Uterus (tissue), 4 donors: ENCODE measurements at places on chromosomes 3 and 15. TPM values are rescaled to one million over a fixed set of nuclear protein-coding genes. Genes with fewer than 3 reads are reported as not detected.

The TLE3 gene
- 64.4 TPM for total RNA-seq

DNA sequence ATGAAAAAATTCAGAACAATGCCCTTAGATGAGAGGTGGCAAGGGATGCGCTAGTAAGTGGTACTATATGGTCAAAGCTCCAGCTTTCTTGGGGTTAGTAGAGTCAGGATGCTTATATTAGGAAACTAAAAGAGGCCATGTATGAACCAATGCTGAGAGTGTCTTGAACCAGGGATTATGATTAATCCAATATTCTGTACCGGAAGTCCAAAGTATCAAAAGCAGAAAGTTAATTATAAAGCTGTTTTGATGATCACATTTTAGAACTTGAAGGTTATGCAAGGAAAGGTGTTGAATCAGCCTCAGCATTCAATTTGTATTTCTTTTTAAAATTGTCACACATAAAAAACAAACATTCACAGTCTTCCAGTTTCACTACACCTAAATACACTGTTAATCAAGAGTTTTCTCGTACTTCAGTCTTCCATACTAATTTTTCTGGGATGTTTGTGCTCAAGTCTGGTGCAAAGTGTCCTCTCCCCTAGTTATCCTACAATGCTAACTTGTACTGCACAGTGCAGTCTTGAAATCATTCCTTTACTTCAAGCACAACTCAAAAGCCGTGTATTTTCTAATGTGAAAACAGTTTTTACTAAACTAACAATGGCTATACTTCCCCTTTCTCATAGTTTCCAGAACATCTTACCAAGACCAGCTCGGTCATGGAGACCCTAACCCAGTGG, 10.7 kb upstream of the FAH start:
- H3K36me3 ChIP-seq: no peaks in the 10 kb centered on the region
- no peak for DNase-seq
- no peaks in the 10 kb centered on the region for H3K27me3 ChIP-seq

DNA sequence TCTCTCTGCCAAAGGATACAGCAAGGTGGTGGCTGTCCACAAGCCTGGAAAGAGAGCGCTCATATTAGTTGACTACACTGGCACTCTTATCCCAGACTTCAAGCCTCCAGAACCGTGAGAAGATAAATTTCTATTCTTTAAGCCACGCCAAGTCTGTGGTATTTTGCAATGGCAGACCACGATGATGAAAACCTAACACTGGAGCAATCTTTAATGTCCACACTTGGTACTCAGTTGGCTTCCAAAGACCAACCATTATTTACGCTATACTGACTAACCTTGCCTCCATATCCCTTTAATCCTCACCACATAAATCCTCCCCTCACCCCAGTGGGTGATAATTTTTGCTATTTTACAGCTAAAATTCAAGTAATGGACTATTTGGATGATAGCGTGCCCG, 16.9 kb upstream of the LACTB start:
- no peak overlapping the region for H3K27ac ChIP-seq
- no peak for DNase-seq
- H3K4me1 ChIP-seq: no peaks in the 10 kb centered on the region
- H3K4me3 ChIP-seq: no peak overlapping the region

- no peak overlapping the region for H3K4me3 ChIP-seq
- H3K4me1 ChIP-seq: no peaks in the 10 kb centered on the region
- H3K27me3 ChIP-seq: no peaks in the 10 kb centered on the region
- no peak overlapping the region for H3K27ac ChIP-seq
- no peaks in the 10 kb centered on the region for H3K36me3 ChIP-seq
Observed at GRCh38 chr15:55394694-55395093, 13.5 kb downstream of the CCPG1 start.

DNA sequence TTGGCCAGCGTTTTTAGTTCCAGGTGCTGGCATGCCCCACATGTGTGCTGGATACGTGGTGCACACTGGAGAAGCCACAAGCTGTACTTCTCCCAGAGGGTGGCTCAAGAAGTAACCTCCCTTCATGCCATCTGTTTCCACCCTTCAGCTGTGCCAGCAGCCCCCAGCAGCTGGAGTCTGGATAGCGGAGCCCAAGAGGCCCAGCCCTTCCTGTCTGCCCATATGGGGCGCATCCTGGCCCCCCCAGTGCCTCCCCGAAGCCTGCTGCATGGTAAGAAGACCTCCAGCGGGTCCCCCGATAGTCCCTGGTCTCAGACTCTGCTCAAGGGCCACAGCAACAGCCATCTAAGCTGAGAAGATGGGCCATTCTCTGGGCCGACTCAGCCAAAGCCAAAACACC, 5.8 kb upstream of the MANF start:
- H3K27ac ChIP-seq: no peak overlapping the region
- no peaks in the 10 kb centered on the region for H3K4me1 ChIP-seq
- no peak for DNase-seq
- no peak overlapping the region for H3K4me3 ChIP-seq
- H3K36me3 ChIP-seq: no peaks in the 10 kb centered on the region

The CPEB1 gene
- 0.77 TPM for total RNA-seq

DNA sequence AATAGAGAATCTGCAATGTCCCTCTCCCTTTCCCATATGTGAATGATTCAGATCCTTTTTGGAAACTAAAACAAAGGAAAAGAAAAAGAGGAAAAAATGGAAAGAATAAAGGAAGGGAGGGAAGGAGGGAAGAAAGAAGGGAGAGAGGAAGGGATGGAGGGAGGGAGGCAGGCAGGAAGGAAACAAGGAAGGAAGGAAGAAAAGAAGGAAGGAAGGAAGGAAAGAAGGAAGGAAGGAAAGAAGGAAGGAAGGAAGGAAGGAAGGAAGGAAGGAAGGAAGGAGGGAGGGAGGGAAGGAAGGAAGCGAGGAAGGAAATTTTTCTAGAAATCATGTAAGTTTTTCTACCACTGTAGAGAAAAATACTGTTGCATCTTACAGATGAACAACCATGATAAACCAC, 215.0 kb upstream of the CBLB start:
- no peaks in the 10 kb centered on the region for H3K36me3 ChIP-seq
- DNase-seq: no peak
- no peak overlapping the region for H3K27ac ChIP-seq
- no peak overlapping the region for H3K4me3 ChIP-seq
- H3K4me1 ChIP-seq: no peaks in the 10 kb centered on the region

The SSR3 gene
- 96.8 TPM for total RNA-seq

GRCh38 chr15:93617443-93617842, 528.4 kb upstream of the RGMA start:
- H3K4me3 ChIP-seq: no peak overlapping the region
- H3K27me3 ChIP-seq: no peaks in the 10 kb centered on the region
- H3K27ac ChIP-seq: no peak overlapping the region
- no peaks in the 10 kb centered on the region for H3K36me3 ChIP-seq
